ENCODE measurements at places on chromosomes 2 and 18.

DNA sequence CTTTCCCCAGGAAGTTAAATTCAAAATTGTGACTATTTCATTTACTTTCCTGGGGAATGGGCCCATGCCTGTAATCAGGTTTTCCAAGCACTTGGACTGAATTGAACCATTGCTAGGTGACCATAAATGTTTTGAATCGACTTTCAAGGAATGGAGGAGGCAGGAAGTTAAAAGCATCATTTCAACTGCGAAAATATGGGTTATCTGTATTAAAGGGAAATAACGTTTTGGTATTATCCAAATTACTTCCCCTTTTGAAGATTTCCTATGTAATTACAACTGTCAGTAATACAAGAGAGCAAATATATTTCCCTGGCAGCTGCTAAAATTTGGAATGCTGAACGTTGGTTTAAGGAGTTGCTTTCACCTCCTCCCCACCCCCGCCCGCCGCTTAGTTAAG, 19.0 kb downstream of the PNO1 start:
- DNase-seq: no peak

DNA sequence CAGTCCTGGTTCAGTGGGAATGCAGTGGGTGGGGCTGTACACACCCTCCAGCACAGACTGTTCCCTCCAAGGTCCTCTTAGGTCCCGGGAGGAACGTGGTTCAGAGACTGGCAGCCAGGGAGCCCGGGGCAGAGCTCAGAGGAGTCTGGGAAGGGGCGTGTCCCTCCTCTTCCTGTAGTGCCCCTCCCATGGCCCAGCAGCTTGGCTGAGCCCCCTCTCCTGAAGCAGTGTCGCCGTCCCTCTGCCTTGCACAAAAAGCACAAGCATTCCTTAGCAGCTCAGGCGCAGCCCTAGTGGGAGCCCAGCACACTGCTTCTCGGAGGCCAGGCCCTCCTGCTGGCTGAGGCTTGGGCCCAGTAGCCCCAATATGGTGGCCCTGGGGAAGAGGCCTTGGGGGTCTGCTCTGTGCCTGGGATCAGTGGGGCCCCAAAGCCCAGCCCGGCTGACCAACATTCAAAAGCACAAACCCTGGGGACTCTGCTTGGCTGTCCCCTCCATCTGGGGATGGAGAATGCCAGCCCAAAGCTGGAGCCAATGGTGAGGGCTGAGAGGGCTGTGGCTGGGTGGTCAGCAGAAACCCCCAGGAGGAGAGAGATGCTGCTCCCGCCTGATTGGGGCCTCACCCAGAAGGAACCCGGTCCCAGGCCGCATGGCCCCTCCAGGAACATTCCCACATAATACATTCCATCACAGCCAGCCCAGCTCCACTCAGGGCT, 17.5 kb upstream of the FAHD2A start:
- DNase-seq: no peak

GRCh38 chr2:37376421-37377186, 32.2 kb downstream of the QPCT start:
- no peak for DNase-seq

DNA sequence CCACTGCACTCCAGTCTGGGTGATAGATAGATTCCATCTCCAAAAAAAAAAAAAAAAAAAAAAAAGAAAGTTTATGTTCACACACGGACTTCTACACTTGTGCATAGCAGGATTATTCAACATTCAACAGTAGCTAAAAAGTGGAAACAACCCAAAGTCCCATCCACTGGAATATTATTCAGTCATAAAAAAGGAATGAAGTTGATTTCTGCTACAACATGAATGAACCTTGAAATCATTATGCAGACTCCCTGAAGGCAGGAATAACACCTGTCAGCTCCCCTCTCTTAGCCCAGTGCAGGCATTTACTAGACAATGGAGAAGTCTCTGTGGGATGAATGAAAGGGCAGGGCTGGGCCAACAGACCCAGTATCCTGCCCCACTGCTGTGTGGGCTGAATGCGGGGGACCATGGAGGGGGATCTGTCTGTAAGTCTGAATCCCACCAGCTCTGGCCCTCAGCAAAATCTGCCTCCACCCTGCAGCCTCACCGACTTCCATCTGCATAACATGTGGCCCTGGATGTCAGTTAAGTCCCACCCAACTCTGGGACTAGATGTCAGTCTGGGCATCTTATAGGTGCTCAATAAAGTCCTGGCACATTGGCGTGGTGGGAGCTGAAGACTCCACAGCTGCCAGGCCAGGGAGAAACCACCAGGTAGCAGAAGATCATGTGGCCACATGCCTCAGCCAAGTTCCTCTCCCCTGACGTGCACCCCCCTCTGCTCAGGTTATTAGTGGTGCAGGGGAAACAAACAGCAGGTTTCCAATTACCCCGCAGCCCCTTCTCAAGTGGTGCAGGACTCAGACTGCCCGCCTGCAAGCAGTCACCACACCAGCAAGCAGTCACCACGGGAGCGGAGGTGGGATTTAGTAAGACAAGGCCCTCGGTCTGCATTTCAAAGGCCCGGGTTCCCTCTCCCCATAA, 8.9 kb downstream of the ZFP36L2 start:
- DNase-seq: no peak

DNA sequence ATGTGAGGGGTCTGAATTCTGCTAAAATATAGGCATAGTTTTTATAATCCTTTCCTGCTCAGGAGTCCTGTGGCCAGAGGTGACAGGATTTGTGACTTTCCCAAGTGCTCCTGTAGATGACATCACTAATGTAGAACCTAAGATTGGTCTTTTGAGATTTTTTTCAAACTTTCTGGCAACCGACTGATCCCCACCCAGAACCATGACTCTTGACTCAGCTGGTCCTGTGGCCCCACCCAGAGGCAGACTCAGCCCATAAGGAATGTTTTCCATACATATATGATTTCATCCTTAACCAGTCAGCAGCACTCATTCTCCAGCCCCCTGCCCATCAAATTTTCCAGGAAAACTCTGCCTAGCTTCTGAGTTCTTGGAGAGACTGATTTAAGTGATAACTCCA, 46.8 kb downstream of the COMMD1 start:
- no peak for DNase-seq

DNA sequence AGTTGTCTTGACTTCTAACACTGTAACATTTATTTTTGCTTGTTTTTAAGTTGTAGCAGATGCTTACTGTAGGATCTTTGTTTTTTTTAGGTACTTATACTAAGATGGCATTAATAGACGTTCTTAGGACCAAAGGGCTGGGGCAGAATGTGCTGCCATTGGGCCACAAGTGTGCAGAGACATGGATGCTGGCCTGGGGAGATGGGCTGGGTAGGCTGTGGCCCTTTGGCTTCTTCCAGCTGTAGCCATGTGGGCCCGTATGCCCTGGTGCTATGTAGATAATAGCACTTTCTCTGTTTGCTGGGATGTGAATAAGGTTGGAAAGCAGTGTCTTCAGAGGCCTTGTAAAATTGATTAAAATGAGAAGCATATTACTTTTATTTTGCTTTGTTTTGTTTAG, 18.8 kb downstream of the RAB31 start:
- no peak for DNase-seq

DNA sequence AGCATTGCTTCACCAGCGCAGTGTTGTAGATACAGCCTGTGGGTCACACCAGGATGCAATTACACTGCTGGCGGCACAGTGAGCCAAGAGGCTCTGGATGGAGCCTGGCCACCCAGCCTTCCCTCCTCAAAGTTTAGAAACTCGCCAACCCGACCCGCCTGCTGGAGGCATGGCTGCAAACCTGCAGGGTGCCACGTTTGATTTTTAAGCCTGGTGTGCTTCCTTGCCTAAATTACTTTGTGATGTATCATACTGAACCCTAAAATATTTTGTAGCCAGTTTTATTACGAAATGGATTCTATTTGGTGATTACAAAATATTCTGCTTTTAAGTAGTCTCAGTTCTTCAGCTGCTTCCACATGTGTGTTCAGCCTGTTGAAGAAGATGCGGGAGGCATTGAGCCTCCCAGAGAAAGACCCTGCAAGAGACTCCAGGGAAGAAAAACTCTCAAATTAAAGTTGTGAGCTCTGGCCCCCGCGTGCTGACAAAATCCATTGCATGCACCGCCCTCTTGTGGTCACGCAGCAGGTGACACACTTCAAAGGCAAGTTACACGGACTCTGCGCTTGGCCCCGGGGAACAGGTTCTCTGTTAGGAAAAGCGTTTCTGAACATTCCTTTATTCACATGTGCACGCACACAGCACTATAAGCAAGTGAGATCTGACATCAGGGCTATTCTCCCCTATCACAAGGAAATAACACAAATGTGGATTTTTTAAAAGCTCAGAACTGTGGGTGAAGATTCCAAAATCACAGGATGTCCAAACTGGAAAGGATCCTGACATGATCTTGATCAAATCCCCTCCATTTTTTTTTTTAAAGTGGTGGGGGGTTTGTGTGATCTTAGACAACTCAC, 63.0 kb upstream of the TWIST2 start:
- DNase-seq: no peak

- DNase-seq: no peak
Measured at GRCh38 chr2:20623741-20624155, 27.1 kb downstream of the HS1BP3 start.

DNA sequence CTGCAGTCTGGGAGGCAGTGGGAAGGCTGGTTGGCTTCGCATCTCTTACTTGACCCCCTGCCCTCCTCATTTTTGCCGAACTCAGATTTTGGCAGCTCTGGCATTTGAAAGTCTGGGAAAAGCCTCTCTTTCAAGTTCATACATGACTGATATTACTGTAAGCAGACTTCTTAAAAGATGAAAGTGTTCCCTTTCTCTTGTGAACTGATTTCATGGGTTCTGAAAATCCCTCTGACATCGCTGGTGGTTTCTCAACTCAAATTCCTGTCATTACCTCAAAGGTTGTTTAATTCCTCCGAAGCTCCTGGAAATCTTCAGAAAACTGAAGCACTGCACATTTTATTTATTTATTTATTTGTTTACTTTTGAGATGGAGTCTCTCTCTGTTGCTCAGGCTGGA, 16.9 kb upstream of the SLC38A11 start:
- no peak for DNase-seq

- no peak for DNase-seq
Measured at GRCh38 chr2:230793572-230794359, 71.0 kb upstream of the ITM2C start.

GRCh38 chr18:11823545-11823944, 27.7 kb upstream of the CHMP1B start:
- no peak for DNase-seq

GRCh38 chr2:71861186-71862160, 286.2 kb downstream of the CYP26B1 start:
- no peak for DNase-seq

- DNase-seq: peak; percentile 27
Measured at GRCh38 chr18:21599585-21600525, 649 bp downstream of the ESCO1 start.

GRCh38 chr18:13745696-13746095, 19.2 kb downstream of the RNMT start:
- DNase-seq: no peak

DNA sequence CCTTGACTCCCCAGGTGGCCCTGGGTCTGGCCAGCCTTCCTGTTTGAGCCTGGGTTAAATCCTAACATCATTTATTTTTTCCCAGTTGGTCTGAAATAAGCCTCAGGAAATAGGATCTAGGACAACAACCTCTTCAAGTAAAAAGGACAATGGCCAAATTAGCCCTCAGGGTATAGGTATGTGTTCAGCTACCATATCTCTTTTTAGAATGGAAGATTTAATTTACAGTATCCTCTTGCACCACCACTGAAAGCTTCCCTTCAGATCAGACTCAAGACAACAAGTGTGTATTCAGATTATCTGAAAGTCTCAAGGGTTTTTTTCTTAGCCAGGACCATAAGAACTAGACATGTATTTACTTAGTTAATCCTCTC, 61.6 kb upstream of the CXCR4 start:
- DNase-seq: no peak
